ENCODE measurements at places on chromosomes 1 and 21.

GRCh38 chr1:1307923-1308755, at the start of the genes ACAP3 and PUSL1:
Gene ACAP3, minus strand, starts transcription at chr1:1307930. Its CDS starts 115 bp downstream, at chr1:1307815.
Gene PUSL1, plus strand, starts transcription at chr1:1308597. Its CDS starts 47 bp downstream, at chr1:1308644.
- DNase-seq: peak; percentile 81

GRCh38 chr1:19453741-19454201, 31.6 kb downstream of the CAPZB start:
- DNase-seq: no peak

DNA sequence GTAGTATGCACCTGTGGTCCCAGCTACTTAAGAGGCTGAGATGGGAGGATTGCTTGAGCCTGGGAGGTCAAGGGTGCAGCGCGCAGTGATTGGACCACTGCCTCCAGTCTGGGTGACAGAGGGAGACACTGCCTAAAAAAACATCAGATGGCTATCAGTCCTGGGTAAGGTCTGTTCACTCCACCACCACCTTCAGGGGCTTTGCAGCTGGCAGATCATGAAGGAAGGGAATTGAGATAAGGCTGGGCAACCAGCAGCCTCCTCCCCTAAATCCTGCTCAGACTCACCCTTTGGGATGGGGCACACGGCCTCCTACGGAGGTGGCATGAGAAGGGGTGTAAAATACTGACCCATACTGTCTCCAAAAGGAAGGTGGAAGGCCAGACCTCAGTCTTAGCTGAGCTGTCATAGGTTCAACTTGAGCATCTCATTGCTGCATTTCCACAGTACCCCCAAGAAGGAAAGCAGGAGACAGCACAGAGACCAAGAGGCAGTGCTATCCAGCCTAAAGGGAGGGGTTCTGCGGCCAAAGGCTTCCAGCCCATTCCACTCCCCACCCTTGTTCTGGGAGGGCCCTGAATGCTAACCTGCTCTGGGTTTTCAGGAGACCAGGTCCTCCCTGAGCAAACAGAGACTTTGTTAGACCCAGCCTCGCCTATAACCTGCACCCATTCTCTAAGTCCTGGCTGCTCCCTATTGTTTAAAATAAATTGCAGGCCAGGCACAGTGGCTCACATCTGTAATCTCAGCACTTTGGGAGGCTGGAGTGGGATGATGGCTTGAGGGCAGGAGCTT, 13.7 kb downstream of the SLC45A3 start:
- no peak for DNase-seq

GRCh38 chr1:59743324-59744091, 71.2 kb upstream of the HOOK1 start:
- DNase-seq: no peak

DNA sequence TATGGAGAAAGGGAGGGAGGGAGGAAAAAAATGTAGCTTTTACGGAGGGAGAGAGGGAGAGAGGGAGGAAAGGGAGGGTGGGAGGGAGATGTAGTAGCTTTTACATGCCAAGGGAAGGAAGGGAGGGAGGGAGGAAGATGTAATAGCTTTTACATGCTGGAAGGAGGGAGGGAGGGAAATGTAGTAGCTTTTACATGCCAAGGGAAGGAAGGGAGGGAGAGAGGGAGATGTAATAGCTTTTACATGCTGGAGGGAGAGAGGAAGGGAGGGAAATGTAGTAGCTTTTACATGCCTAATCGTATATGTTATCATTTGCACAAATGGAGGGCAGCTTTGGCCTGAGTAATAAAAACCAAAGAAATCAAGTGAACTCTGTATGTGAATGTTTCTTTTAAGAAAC, 35.6 kb downstream of the EEIG2 start:
- DNase-seq: no peak

- no peak for DNase-seq
Observed at GRCh38 chr1:201422436-201423030, 1.0 kb upstream of the TNNI1 start.

- DNase-seq: no peak
Observed at GRCh38 chr1:69483246-69483645, 84.5 kb upstream of the LRRC7 start.

DNA sequence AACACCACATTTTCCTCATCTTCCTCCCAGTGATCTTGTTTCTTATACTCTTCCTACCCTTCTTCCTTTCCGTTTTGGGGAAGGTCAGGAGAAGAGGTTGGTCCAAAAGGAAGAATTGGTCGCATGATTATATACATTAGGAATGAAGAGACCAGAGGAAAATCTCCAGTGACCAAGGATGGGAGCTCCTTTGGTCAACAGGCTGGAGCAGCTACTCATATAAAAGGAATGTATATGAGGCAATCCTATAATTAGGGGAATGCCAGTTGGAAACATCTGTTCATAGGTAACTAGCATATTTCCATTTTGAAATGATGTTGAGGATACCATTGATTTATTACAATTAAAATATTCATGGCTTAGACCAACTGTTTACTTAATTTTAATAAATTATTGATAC, 114.5 kb downstream of the LRRC40 start:
- no peak for DNase-seq

DNA sequence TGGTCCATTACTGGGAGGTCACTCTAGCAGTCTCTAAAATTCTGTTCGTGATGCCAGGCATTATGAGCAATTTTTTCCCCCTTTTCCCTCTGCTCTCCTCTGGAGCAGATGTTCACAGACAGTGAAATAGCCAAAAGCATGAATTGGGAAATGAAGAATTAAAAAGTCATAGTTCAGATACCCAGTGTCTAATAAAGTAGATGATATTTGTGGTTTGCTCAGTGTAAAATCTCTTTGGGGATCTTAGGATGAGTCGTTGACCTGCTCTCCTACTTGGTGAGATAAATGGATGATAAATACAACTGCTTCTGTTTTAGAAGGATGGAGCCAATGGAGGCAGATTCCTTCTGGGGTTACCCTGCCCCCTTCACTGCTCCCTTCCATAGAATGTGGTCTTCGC, 56.3 kb downstream of the KIAA0040 start:
- no peak for DNase-seq

GRCh38 chr1:149934356-149934755, 2.3 kb downstream of the MTMR11 start:
- no peak for DNase-seq

DNA sequence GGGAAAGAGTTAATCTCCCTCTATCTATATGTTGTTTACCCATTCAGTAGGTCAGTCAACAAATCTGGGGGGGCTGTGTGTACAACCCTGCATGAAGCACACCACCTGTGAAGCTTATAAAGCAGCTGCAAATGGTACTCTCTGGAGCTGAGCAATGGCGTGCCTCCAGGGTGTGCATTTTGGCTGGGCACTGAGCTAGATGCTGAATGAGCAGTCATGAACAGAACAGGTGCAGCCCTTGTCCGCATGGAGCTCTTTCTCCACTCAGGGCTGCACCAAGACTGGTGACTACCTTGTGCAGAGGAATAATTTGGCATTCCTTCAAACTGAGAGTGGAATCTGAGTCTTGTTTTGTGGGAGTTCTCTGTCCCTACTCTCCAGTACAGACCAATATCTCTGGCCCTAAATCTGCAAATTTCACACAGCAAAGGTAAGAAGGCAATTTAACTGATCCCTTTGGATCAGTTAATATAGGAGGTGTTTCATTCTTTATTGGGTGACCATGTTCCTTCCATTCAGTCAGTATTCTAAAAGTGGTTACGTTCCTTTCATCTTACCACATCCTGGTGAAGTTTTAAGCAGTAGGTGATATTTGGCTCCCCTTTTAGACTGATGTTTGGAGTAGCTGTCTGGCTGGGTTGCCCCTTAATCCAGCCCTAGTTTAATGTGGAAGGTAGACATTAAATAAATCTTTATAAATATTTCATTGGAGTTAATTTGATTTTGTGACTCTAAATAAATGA, 76.0 kb downstream of the GPR88 start:
- DNase-seq: no peak

GRCh38 chr1:85315789-85316188, 39.4 kb upstream of the BCL10 start:
- DNase-seq: no peak

- DNase-seq: no peak
Observed at GRCh38 chr1:15401391-15402055, 8.2 kb upstream of the EFHD2 start.

DNA sequence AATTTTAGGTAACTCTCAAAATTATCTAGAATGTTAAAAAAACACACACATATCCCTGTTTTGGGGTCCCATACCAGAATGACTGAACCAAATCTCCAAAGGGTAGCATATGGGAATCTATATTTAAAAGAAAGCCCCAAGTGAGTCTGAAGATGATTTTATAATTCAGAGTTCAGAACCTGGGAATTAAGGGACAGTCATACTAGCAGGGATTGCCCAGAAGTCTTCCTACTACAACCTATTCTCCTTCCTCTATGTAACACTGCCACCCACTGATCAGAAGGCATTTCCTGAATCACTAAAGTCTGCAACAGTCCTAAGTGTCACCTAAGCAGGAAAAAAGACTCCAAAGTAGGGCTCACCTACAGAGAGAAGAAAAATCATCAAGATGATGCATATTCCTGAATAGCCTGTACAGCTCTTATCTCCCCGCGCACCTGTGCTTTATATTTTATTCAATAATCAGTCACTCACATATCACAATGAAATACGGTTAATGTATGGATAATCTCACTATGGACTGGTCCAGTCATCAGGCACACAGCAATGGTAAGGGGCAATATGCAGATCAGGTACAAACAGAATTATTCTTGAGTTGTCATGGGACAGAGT, 4.9 kb downstream of the RGS1 start:
- no peak for DNase-seq

DNA sequence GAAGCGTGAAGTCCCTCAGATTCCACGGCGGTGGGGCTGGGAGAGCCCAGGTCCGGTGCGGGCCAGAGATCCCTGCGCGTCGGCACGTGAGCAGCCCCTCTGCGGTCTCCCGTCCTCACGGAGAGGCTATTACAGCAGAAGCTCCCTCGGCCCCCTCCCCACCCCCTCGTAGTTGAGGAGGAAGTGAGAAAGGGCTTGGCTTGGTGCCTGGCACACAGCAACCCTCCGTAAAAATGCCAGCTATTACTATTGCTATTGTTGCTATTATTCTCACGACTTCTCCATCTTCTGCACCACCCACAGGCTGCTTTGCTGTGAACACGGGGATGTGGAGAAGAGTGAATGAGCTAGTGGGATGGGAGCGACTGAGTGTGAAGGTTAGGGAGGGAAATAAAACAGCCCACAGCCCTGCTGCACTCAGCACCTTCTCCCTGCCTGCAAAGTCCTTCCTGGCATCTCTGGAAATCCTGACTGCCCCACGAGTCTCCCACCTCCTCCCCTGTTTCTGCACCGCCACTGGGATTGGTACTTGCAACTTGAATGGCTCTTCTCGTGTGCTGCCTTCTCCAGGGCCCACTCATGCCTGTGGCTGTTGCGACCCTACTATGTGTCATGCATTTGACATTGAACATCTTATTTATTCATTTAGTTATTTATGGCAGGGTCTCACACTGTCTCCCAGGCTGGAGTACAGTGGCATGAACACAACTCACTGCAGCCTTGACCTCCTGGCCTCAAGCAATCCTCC, 26.6 kb downstream of the ZBTB18 start:
- no peak for DNase-seq

DNA sequence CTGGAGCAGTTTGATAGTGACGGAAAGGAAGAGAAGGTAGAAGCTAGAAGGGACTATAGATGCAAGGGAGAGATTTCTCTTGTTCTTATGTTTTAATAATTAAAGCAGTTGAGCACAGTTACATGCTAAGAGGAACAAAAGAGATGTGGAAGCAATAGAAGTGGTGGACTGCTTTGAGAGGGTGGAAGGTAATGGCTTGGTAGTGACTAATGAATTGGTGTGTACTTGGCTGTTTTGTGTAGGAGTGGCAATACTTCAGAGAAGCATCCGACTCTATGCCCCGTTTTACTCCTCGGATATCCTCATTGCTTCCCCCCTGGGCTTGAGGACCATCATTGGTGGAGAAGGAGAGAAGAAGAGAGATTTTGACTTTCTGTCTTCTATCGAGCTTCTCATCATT, 12.8 kb downstream of the UTP25 start:
- DNase-seq: no peak

DNA sequence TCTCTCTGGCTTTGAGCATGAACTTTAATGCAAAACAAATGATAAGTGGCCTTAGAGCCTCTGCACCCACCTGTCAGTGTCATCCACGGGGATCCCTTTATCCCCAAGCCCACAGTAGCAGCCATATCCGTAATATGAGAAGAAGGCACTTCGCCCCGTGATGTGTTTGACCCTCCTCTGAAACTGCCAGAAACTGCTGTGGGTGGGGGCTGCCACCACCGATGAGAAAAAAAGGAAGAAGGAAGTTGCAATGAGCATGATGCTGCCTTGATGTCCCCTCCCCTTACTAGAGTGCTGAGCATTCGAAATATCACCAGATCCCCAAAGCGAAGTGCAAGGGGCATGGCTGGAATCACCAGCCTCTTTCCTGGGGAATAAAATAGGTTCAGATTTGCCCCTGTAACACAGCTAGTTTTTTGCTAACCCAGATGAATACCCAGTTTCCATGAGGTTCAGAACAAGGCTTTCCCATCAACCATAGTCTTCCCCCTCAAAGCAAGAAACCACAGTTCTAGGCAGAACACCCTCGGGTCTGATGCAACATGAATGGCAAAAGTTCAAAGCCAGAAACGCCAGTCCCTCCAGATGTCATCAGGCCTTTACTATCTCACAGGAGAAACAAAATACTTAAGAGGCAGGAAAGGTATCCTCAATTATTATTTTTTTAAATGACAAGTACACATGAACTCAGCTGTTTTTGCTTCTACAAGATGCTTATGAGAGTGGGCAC, 10.8 kb upstream of the UBXN10 start:
- no peak for DNase-seq

DNA sequence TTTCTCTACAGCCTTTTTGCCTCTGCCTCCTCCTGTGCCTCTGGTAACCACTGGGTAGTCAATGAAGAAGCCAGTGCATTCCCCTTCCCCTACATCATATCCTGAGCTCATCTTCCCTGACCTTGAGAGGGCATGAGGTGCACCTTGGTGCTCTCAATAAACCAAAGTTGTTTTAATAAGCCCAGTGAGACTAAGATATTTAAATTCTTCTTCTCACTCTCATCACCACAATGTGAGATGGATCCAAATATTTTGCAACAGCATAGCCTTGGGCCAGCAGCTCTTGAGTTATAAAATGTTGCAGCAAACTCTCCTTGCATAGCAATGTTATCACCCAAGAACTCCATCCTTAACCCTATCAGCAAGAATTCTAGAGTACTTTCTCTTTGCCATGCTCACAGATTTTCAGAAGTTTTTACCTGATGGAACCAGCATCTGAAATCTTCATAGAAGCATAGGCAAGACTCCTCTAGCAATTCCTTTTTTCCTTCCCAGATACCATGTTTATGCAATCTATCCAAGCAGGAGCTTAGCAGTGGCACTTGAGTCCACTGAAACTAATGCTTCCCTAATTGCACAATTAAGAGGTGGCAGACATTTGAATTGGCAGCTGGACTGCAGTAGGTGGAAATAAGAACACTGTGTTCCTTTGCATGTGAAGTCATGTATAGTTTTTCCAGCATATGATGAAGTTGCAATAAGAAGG, 36.8 kb downstream of the CDC7 start:
- no peak for DNase-seq

DNA sequence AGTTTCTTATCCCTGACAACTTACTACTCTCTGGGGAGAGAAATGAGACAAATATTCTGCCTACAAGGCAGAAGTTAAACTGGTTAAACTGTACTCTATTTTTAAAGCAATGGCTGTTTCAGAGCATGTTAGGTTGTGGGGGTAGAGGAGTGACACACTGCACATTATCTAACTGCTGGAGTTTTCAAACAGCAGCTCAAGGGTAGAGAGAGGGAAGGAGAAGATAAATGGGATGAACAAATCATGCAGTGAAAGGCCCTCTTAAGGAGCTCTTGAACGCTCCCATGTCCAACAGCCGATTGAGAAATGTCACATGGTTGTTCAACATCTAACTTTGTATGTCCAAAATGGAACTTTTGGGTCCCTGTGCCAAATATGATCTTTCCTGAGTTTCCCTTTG, 14.0 kb upstream of the IFI44L start:
- DNase-seq: no peak

GRCh38 chr21:46022551-46023525, 41.3 kb downstream of the COL6A1 start:
- no peak for DNase-seq

Data from stimulated activated CD8-positive, alpha-beta memory T cell treated with anti-CD3 and anti-CD28 coated beads, Interleukin-4, amount 100 ng/mL, for 24 hours (primary cell).